T-helper 9 cell (primary cell): ENCODE measurements at places on chromosomes 2 and 18.

GRCh38 chr2:20755132-20755800, 67.6 kb downstream of the LDAH start:
- no peak for DNase-seq

- no peak for DNase-seq
Measured at GRCh38 chr2:89781962-89782361, 1090.5 kb downstream of the RPIA start.

DNA sequence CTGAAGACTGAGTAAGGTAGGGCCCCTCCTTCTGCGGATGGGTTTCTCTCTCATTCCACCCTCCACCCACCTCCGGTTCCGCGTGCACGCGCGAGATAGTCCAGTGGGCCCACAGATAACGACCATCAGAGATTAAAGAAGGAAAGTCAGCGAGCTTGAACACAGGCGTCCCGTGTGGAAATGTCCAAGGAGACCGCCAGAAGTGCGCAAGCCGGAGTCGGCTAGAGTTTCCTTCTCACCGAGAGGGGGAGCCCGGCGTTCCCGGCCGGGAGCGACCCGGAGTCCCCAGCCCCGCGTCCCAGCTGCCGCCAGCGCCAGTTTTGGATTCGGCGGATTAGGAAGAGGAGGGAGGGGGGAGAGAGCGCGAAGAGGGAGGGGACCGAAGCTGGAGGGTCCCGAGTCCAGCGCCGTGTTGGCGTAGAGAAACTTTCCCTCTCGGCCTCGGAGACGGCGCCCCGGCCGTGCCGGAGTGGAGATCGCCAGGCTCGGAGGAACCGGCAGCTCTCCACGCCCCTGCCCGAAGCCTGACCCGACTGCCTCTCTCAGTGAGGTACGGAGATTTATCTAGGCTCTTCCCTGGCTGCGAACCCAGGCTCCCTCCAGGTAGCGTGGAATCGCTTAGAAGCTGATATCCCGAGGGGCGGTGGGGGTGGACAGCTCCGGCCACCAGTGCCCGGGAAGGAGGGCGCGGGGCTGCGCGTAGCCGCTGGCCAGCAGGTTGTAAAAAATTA, at the start of gene GULP1:
GULP1 (plus strand) TSS at position 258 of the 731 bp plus-strand sequence. CDS start 185,829 bp downstream, outside the sequence.
- no peak for DNase-seq

GRCh38 chr2:209998596-209998995, 3.8 kb upstream of the RPE start:
- DNase-seq, result no peak

GRCh38 chr2:211423018-211423417, 866.6 kb downstream of the CPS1 start:
- DNase-seq, result no peak

DNA sequence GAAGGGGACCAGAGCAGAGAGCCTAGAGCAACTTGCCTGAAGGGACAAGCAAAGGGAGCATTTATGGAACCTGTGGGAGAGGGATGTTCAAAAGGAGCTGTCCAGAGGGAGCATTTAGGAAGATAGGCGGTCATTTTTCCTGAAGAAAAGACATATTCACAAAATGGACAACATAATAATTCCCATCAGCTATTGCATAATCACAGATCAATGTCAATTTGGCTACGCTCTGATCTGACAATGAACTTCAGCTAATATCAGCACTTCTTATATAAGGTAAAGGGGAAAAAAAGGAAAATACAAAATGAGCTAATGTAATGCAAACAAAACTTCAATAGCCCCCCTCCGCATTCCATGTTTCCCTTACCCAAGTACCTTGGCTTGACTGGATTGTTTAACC, 291.1 kb upstream of the CDH7 start:
- DNase-seq, result no peak

GRCh38 chr2:88770016-88770415, 78.5 kb downstream of the RPIA start:
- no peak for DNase-seq

DNA sequence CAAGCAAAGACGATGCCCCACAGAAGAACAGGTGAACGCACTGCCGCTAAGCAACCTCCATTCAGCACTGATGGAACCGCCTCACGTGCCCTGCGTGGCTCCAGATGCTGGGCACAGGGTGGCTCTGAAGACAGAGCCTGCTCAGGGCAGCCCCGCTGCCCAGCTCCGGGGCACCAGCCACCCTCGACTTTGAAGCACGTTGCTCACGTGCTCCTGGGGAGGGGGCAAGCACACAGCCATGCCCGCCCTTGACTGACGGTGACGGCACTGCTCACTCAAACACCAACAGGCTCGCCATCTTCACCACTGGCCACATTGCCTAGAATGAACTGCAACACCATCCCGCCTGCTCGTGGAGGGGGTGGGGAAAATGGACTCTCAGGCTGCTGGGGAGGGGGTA, 251.3 kb downstream of the HDAC4 start:
- no peak for DNase-seq

DNA sequence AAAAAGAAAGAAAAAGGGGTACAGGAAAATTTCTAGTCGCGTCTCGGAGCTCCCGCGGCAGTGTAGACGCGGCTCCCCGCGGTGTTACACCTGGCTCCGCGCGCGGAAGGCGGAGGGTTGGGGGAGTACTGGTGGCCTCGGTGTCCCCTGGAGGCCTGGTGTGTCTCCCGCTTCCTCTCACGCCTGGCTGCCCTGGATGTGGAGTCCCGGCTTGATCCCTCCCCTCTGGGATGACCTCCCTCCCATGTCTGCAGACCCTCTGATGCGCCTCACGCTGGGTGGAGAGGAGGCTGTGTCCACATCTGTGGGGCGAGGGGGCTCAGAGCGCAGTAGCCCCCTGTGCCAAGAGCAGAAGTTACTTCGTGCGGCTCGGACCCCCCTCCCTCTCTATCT, 1.2 kb downstream of the KIF5C start:
- DNase-seq, result peak; percentile 13

DNA sequence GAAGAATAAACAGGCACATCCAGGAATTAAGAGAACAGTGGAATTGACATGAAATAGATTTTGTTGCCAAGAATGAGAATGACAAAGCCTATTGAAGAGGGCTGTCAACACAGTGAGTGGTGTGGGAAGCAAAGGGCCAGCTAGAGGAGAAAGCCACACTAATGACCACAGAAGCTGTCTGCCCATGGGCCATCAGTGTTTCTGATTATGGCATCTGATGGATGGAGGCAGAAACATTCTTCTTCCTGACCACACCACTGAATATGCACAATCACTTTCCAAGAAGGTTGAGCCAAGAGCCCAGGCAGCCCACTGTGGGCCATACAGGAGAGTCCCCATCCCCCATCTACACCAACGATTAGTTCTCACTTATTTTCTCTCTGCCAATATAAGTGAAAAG, 146.0 kb upstream of the SH3BP4 start:
- DNase-seq, result no peak

GRCh38 chr2:178457390-178457886, 6.3 kb downstream of the PJVK start:
- DNase-seq, result no peak

- DNase-seq, result no peak
Measured at GRCh38 chr2:771538-771937, 94.3 kb upstream of the TMEM18 start.

- no peak for DNase-seq
Measured at GRCh38 chr2:207087046-207087902, 78.5 kb downstream of the KLF7 start.

GRCh38 chr2:127463155-127463991, 45.1 kb downstream of the PROC start:
- no peak for DNase-seq

GRCh38 chr2:230441227-230441897, 25.4 kb downstream of the SP100 start:
- DNase-seq, result peak; percentile 18

- DNase-seq, result no peak
Measured at GRCh38 chr2:85662899-85663593, 5.0 kb downstream of the SFTPB start.

DNA sequence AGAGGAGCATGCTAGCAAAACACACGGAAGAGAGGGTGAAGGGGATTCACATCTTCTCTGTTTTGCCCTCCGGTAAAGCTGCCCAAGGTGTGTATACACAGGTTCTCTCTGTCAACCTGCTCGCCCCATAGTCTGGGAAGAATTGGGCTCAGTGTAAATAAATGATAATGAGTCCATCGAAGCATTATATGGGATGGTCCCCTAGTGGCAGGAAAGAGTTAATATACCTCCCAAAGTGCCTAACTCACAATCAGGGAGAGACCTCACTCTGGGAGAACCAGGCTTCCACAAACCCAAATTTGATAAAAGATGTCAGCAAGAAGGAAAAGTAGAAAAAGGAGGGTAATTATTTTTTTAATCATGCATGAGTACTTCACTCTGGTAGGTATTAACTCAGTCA, 262.2 kb upstream of the ZNF521 start:
- no peak for DNase-seq

- DNase-seq, result no peak
Measured at GRCh38 chr18:59690996-59691395, 6.2 kb downstream of the CCBE1 start.

DNA sequence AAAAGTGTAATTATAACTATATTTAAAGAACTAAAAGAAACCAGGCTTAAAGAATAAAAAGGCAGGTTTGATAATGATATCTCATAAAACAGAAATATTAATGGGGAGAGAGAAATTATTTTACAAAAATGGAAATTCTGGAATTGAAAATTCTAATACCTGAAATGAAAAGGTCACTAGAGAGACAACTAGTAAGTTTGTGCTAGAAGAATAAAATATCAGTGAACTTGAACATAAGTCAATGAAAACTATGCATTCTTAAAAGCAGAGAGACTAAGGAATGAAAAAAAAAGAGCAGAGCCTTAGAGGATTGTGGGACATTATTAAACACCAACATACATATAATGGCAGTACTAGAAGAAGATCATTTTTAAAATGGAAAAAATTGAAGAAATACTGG, 1475.0 kb upstream of the ZEB2 start:
- DNase-seq, result no peak

DNA sequence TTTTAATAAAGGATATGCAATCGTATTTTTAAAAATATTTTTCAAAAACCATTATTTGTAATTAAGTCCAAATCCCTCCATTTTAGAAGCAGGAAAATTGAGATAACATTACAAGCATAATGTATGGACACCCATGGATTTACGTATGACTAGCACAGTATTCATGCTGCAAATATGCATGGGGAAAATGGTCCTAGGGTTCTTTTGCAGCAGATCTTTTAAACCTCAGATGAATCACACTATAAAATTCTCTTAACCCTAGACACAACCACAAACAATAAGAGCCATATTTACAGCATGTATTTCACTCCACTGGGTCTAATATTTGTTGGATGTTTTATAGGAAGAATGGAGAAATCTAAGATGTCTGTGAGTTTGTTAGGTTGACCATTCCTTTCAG, 453.4 kb downstream of the TGIF1 start:
- no peak for DNase-seq

DNA sequence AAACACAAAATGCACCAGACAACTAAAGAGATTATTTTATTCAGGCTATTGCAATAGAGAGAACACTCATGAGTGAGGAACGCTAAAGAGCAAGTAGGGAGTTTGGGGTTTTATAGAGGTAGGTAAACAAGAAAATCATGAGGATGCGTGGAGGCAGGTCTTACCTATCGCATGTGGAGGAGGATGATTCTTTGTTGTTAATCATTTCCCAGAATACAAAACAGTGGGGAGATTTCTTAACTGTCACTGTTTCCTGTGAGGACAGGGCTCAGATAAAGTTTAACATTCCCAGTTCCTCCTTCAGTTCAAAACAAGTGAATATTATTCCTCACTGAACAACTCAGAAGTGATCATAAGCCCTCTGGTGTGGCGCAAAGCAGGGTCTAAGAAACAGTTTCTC, 156.1 kb upstream of the MGAT5 start:
- no peak for DNase-seq

DNA sequence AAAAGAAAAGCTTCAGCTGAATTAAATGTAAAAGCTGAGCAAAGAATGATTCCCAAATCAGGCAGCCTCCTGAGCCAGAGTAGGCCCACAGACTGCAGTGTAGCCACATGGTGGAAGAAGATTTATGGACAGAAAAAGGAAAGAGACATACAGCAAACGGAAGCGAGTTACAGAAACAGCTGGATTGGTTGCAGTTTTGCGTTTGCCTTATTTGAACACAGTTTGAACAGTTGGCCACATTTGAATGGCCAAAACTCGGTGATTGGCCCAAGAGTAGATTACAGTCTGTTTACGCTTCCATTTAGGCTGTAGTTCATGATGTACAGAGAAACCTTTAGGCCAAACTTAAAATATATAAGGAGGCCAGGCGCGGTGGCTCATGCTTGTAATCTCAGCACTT, 35.1 kb downstream of the SH2D6 start:
- no peak for DNase-seq
